ENCODE measurements at places on chromosomes 2 and 18. TPM values are rescaled to one million over a fixed set of nuclear protein-coding genes. Genes with fewer than 3 reads are reported as not detected.

Gene LIPG
- 1.6 TPM for total RNA-seq

DNA sequence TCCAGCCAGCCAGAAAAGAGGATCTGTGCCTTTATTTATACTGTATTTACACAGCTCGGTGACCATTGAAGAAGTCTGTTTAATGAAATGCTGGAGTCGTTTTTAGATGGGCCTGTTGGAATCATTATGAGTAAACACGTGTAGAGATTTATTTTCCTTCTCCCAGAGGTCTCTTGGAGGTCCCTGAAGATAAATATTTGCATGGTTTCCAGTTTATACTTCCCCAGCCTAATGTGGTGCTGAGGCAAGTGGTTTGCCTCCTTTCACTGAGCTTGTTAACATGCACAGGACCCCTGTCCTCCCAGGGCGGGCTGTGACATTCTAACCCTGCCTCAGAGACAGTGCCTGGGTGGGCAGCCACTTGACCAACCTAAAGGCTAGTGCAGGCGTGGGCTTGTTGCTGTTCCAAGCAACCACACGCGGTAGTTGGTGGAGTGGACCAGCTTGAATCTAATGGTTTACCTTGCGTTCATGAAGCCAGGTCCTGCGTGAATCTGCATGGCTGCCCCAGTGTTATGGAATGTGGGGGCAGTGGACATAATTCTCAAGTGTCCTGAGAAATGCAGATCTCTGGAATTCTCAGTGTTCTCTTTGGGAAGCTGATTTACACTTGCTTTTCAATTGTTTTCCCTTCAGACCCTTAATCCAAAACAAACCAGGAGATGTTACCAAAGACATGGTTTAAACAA lies 130.2 kb upstream of the DLX2 start:
- H3K27ac ChIP-seq, result no peak overlapping the region
- no peak overlapping the region for H3K4me3 ChIP-seq
- H3K36me3 ChIP-seq, result no peaks in the 10 kb centered on the region
- DNase-seq, result no peak
- no peaks in the 10 kb centered on the region for H3K4me1 ChIP-seq
- H3K27me3 ChIP-seq, result no peaks in the 10 kb centered on the region

Gene MC2R
- not detected for total RNA-seq

Gene AFF3
- total RNA-seq, result 7.1 TPM

DNA sequence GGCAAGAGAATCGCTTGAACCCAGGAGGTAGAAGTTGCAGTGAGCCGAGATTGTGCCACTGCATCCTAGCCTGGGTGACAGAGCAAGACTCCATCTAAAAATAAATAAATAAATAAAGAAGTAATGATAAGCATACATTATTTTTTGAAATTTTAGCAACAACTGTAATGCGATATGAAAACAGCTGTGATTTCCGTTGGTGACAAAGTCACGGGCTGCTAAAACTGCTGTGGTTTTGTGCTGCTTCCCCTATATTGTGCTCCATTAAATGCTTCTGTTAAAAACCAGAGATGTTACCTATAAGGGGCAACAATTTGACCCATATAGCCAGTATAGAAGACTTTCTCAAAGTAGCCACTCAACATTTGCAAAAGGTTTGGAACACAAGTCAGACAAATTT lies 8.3 kb downstream of the TRIM54 start:
- H3K4me3 ChIP-seq, result no peak overlapping the region
- DNase-seq, result no peak

Gene TRIM43
- total RNA-seq, result not detected

All from ascending aorta (tissue), 2 donors.